ENCODE measurements at places on chromosomes 7 and 10.

GRCh38 chr7:39507866-39508551 is 58.2 kb upstream of the YAE1 start:
- no peak for DNase-seq

DNA sequence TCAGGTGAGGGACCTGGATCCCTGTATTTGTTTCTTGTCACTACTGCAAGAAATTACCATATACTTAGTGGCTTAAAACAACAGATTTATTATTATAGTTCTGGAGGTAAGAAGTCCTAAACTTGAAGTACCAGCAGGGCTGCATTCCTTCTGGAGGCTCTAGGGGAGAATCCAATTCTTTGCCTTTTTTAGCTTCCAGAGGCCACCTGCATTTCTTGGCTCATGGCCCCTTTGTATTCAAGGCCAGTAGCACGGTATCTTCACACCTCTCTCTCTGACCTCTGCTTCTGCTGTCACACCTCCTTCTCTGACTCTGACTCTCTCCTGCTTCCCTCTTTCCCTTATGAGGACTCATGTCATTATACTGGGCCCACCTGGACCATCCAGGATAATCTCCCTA is 2.2 kb upstream of the LHPP start:
- no peak for DNase-seq

DNA sequence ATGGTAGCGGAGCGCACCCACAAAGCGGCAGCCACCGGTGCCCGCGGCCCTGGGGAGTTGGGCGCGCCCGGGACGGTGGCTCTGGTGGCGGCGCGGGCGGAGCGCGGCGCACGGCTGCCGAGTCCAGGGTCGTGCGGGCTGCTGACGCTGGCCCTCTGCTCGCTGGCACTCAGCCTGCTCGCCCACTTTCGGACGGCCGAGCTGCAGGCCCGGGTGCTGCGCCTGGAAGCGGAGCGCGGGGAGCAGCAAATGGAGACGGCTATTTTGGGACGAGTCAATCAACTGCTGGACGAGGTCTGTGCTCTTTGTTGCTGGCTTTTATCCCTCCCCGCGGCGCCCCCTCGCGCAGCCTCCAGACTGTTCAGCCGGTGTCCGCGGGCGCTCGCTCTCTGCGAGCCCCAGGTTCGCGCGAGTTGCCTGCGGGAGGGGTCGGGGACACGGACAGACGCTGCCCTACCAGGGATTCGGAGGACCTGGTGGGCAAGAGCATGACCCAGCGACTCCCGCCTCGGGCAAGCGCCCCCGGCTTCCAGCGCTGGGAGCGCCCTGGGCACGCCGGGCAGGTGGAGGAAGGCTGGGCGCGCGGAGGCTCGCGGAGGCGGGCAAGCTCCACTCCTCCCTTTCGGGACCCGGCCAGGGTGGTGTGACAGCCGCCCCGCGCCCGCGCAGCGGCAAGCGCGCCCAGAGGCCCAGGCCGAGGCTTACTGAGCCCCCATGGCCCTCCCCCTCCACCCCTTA is 887 bp downstream of the COL13A1 start:
- DNase-seq: peak; percentile 62

- no peak for DNase-seq
Observed at GRCh38 chr7:80726666-80727065, 88.2 kb downstream of the CD36 start.
